DMS53 (cell line): ENCODE measurements at places on chromosomes 6 and 20.
A peak's percentile ranks its signal among the peaks of the same experiment; 100 is the strongest.

GRCh38 chr6:14066782-14067406 lies 50.7 kb upstream of the CD83 start:
- DNase-seq, result peak; percentile 81

DNA sequence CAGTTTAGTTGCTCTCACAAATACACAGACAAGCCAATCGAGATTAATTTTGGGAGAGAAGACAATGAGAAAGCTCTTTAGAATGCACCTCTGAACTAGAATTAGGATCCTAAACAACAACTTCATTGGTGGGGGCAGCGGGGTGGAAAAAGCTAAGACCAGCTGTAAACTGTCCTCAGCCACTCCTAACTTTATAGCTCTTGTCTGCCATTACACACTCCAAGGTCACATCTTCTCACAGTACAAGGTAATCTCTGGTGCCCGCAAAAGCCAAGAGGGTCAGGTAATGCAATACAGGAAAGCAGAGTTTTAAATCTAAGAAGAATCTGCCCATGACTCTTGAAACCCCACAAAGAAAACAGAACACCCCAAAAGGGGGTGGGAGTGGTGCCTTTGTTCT lies 17.8 kb upstream of the IL22RA2 start:
- no peak for DNase-seq

DNA sequence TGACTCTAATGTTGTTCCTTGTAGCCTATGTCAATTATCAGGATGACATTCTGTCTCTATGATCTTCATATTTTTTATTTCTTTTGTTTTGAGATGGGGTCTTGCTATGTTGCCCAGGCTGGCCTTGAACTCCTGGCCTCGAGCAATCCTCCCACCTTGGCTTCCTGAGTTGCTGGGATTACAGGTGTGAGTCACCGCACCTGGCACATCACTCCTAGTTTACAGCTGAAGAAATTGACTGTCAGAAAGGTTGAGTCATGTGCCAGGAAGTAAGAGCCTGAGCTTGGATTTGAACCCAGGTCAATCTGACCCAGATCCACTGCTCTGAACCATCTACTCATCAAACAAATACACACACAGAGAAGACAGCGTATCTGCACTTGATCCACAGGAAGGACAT lies 14.4 kb downstream of the PPP1R3G start:
- DNase-seq, result no peak

DNA sequence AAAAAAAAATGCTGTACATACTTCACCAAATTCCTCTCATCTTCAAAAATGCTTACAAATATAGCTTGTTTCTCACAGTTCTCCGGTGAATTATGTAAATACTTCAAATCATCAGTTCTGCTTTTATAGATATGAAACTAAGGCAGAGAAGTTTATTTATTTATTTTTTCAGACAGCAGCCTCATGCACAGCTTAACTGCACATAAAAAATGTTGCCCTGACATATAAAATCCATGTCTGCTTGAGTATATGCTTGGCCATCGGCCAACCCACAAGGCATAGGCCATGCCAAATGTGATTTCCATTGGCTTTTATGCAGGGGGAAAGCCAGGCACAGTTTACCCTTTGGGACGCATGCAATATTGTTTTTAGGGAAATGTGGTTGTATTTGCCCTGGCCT lies 57.3 kb upstream of the PHACTR2 start:
- DNase-seq, result no peak

DNA sequence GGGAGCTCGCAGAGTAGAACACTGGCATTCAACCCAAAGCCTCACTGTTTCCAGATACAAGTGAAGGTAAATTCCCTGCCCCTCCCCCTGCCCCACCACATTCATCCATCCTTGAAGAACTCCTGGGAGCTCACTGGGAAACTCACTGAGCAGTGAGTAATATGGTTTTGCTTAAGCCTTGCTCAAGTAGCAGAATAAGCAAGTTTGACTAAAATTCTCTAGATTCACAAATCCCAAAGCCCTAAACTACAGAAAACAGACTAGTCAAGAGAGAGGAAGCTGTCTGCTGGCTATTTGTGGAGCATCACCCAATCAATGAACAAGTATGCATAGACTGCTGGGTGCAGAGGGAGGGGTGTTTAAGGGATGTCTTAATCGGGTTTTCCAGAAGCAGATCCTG lies 82.1 kb downstream of the UNC5CL start:
- peak; percentile 41 for DNase-seq

DNA sequence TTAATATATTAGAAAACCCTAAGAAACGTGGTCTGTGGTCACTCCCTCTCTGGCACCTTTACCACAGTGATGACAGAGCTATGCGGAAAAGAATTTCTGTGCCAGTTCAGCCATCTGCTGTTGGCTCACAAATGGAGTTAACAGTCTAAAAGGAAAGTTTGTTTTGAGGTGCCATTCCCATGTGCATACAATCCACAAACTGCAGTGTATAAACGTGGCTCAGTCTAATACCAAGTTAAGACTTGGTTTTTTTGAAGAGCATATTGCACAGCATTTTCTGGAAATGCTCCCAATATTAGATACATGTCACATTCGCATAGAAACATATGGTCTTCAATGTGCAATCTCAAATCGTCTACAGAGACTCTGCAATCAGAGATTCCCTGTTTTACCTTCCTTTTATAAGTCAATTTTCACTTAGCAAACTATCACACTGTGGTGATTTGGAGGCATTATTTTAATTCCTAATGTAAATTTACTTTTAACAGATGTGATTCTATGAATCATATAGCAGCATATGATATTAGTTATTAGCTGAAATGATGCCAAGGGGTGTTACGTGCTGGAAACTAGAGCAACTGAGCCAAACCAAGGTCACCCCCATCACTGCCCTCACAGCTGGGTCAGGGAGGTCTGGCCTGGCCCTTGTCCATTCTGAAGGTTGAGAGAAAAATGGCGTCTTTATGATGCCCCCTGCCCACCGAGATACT lies 383.5 kb downstream of the PRKN start:
- DNase-seq, result no peak

- DNase-seq, result no peak
Observed at GRCh38 chr6:67200626-67201403, 1434.3 kb upstream of the ADGRB3 start.

- DNase-seq, result no peak
Observed at GRCh38 chr20:37734228-37734985, 40.6 kb downstream of the CTNNBL1 start.

DNA sequence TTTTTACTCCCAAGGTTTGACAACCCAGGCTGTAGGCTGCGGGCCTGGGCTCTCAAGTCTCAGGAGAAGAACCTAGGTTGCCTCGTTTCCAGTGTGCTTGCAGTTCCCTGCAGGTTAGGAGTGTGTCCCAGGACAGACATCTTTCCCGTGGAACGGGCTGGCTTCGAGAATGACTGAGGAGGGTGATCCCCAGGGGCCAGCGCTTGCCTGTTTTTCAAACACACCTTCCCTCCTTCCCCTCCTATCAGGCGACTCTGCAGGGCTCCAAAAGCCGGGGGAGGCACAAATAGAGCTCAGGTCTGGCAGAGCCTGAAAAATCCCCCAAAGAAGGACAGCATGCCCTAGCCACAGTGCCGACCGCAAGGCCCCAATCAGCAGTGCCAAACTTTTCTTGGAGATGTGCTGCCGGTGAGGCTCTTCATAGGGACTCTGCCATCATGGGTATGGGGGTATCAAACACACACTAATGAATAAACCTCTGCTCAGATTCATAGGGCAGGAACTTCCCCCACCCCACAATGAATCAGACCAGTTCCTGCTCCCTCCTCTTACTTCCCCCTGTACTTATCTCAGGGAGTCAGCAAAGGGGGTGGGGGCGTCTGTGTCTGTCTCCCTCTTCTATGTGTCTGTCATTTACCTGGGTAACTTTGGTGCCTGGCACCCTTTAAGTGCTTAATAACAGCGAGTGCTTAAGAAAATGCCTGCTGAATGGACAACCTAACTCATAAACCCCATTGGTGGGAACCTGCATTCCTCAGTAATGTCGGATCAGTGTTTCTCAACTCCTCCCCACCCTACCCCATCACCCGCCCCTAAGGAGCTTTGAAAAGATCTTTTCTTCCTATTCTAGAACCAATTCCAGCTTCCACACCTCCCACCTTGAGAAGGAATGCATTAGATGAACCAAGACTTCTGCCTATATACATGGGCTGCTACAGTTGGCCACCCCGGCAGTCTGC lies 1.6 kb downstream of the KCNG1 start:
- no peak for DNase-seq

DNA sequence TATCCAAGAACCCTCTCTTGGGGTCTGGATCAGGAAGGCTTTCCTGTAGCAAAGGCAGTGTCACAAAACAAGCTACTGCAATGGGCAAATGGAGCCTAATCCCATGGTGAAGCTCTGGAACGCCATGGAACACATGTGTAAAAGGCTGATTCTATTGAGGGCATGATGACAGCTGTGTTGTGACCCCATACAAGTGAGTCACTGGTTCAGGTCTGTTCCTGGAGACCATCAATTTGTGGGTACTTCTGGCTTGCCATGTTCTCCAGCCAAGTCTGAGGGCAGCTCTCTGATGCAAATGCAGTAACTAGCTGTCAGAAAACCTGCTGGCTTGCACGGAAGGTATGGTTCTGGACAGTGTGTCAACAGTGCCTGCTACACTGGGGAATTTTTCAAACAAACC lies 33.3 kb upstream of the ECHDC1 start:
- no peak for DNase-seq

DNA sequence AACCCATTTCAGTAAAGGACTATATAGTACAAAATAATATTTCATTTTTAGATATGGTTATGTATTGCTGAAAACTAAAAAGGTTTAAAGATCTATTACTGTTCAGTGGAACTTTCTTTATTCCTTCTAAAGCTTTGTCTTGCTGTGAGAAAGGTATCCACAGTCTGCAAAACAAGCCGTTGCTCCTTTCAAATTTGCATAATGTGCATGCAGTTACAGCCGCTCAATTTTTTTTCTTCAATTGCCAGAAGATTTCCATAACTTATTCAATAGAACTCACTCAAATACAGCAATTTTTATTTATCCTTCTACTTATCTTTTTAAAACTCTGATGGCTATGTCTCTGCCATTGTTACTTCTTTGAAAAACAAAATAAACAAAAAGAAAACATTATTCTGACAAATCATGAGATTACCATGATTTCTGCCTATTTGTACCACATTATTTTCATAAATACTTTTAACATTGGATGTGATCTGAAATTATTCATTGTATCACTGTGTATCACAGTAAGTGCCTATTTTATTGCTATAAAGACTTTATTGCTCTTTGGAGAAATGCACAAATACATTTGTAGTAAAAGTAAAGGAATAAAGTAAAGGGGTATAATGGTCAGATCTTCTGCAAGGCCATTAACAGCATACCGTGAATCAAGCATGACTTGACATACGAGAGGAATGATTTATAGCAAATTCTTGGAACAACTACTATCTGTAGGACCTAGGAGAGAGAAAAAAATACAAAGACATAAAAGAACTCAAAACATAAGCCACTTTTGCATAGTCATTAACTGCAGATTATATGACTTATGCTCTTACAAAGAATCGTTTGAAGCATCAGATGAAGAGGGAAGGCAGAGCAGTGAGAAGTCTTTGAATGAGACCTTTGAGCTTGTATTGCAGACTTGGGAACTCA lies 29.6 kb upstream of the HBS1L start:
- no peak for DNase-seq

GRCh38 chr6:168136001-168136400 lies 57.0 kb upstream of the FRMD1 start:
- DNase-seq, result no peak

GRCh38 chr6:24606200-24606930 lies 39.6 kb downstream of the KIAA0319 start:
- no peak for DNase-seq

DNA sequence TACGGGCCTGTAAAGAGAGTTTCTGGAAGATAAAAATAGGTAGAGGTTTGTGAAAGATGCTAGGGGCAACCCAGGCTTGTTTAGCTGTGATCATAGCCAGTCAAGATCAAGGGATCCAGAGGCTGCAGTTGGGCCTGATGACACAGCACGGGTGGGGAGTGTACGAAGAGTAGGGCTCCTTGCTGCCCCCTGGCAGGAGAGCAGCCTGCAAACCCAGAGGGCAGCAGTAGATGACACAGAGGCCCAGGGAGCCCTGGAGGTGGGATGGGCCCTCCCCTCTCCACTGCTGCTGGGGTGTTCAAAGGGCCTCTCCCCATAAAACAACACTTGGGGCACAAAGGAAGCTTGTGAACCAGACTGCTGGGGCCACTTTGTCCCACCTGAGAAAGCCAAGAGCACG lies 47.2 kb downstream of the VEGFA start:
- peak; percentile 61 for DNase-seq

DNA sequence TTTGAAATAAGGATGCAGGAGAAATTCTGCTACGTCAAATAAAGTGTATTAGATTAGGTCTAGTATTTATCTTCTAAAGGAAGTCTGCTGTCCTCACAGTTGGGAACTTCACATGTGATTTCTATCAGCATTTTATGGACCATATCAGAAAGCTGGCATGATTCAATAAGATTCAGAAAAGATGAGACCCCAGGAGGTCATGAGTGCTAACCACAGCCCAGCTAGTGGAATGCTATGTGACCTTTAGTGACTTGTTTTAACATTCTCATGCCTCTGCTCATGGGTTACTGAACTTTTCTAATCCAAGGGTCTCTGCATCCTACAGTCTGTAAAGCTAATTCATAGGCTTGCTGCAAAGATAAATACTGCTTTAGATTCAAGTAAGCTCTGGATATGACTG lies 150.1 kb downstream of the GMPR start:
- no peak for DNase-seq

- DNase-seq, result no peak
Observed at GRCh38 chr6:141483598-141484061, 649.1 kb upstream of the GJE1 start.

DNA sequence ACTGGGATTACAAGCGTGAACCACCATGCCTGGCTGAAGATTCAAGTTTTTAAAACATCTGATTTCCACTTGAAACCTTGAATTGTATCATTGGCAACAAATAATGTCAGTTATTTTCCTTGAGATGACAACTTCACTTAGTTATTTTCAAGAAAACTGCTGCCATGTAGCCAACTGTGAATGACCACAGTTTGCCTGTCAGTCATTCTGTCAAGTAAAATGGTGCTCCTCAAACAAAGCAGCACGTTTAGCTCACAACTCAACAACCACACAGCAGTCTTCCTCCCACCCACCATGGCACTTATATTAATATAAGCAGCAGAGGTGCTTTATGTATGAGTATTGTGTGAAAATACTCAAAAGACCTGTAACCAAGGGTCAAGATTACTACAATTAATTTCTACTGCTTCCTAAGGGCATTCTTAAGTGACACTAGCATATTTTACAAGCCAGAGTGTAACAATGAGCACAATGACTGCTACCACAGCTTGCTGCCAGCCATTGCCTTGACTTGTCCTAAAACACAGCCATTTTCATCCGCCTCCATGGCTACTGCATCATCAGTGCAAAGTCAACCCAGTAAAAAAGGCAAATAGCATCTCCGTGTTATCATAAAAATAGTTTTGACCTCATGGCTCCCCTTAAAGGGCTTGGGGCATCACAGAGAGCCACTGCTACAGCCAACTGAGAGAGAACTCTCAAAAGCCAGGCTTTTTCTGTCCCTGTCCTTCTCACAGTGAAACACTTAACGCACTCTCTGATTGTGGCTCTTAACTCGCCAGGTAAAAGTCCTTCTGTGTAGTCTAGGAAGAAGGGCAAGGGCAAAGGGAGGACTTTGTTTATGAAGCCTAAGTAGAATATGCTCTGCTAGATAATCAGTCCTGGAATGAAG lies 96.4 kb upstream of the TAB2 start:
- no peak for DNase-seq

GRCh38 chr6:72042088-72042487 lies 155.7 kb downstream of the RIMS1 start:
- DNase-seq, result peak; percentile 34
